HEK293T (cell line): ENCODE measurements at places on chromosomes 12 and 14.

- DNase-seq, result no peak
Observed at GRCh38 chr12:111084158-111084557, 163.8 kb upstream of the MYL2 start.

- peak; percentile 82 for DNase-seq
Observed at GRCh38 chr14:89417091-89417464, at the start of gene FOXN3. Gene FOXN3 (minus strand): TSS chr14:89417233. CDS start chr14:89412476, 4,757 bp downstream.

- DNase-seq, result no peak
Observed at GRCh38 chr12:14479004-14479403, 88.7 kb downstream of the PLBD1 start.

DNA sequence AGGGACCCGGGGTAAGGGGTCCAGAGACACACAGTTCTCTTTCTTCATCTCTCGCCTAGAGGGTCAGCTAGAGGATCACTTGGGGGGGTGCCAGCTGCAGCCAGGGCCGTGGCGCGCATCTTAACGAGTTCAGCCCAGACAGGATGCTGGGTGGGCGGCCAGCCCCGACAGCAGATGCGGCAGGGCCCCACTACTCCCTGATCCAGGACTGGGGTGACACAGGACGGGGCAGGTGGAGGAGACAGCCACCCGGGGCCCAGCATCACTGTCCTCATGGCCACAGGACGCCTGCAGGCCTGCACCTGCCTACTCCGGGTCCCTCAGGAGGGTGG is 12.8 kb downstream of the AKT1 start:
- no peak for DNase-seq

GRCh38 chr12:108975024-108975593 is 45.8 kb downstream of the SVOP start:
- DNase-seq, result no peak

GRCh38 chr14:89359477-89360222 is 57.4 kb downstream of the FOXN3 start:
- no peak for DNase-seq

GRCh38 chr14:96352708-96353107 is 10.4 kb downstream of the ATG2B start:
- no peak for DNase-seq

- no peak for DNase-seq
Observed at GRCh38 chr14:97544571-97544970, 747.4 kb downstream of the VRK1 start.

DNA sequence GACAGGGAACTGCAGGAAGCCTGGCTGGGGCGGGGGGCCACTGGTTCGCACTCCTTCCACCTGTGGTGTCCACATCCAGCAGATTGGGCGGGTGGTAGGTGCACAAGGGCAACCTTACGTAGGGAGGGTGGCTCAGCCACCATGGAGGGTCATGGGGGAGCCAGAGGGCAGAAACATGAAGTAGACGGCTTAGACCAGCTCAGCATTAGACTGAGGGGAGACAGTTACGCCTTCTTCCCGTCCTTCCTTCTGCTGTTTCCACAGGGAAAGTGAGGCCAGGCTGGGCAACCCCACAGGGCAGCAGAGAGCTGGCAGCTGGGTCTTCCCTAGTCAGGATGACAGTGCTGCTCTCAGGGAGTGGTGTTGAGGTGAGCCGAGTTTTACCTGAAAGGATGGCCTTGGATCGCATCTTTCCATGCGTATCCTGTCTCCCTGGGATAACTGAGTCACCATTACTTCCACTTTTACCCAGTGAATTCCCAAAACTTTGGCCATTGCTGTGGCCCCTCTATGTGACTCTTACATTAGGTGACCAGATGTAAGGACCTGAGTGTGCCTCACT is 170.0 kb upstream of the GZMB start:
- no peak for DNase-seq

- DNase-seq, result no peak
Observed at GRCh38 chr12:59055204-59055860, 135.0 kb upstream of the LRIG3 start.

GRCh38 chr14:91058042-91058581 is 2.3 kb downstream of the RPS6KA5 start:
- DNase-seq, result no peak

DNA sequence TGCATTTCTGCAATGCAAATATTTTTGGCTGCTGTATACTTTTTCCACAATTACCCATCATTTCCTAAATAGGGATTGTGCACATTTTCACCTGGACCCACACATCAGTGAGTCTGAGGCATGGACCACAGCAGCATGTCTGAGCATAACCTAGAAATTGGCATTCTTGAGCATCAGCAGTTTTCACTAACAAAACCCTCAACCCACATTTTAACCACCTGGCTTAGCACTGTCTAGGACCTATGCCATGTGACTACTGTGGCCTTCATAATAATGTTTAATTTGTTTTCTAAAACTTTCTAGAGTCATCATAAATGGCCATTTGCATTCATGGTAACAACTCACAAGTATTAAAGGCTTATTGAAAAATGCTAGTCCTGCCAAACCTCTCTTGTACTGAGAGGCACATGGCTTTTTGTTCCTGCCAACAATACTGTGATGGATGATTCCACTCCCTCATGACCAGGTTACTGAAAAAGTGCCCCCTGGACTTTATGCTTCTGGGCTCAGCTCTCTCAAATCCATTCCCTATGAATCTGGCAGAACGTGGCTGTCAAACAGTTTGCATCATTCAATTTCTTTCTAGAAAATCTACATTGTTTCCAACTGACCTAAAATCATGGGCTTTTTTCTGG is 240.0 kb downstream of the MDGA2 start:
- DNase-seq, result no peak
